ENCODE measurements at places on chromosomes 16 and 17.

GRCh38 chr17:55585629-55586028, 74.4 kb upstream of the SMIM36 start:
- DNase-seq = no peak

- DNase-seq = no peak
These were observed 279.0 kb downstream of the SLC39A11 start for GRCh38 chr17:72813481-72813880.

DNA sequence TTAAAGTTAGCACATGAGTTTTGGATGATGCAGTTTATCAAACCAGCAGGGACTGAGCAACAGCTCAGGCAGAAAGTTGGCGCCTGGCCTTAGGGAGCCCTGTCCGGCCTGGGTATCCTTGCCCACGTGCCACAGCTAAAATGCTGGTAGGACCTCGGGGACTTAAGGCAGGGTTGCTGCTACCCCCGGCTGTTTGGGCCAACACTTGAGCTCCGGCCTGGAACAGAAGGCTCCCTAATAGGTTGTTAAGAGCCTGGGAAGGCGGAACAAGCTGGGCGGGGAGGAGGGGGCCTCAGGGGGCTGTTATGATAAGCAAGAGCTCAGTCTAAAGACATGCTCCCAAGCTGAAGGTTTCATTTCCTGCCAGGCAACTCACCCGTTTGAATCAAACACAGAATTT, 39.7 kb downstream of the CUEDC1 start:
- peak; percentile 46 for DNase-seq

- no peak for DNase-seq
These were observed 297.5 kb downstream of the XYLT1 start for GRCh38 chr16:17173281-17173680.

- peak; percentile 63 for DNase-seq
These were observed 1.6 kb upstream of the MRPL58 start for GRCh38 chr17:75010683-75011400.

DNA sequence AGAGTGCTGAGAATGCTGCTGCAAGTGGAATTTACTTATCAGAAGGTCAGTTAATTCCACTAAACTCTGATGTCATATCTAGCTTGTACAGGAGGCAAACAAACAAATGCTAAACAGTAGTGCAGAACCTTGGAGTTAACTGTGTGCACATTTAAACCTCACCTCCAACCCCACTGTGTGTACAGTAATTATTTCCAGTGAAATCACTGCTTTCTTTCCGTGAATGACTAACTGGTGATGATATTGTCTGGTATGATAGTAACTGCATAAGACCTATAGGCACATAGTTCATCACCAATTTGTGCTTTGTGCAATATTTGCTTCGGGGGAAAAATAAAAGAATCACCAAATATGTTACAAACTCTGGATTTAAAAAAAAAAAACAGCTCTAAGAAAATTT, 492.5 kb upstream of the HSBP1 start:
- DNase-seq = no peak

DNA sequence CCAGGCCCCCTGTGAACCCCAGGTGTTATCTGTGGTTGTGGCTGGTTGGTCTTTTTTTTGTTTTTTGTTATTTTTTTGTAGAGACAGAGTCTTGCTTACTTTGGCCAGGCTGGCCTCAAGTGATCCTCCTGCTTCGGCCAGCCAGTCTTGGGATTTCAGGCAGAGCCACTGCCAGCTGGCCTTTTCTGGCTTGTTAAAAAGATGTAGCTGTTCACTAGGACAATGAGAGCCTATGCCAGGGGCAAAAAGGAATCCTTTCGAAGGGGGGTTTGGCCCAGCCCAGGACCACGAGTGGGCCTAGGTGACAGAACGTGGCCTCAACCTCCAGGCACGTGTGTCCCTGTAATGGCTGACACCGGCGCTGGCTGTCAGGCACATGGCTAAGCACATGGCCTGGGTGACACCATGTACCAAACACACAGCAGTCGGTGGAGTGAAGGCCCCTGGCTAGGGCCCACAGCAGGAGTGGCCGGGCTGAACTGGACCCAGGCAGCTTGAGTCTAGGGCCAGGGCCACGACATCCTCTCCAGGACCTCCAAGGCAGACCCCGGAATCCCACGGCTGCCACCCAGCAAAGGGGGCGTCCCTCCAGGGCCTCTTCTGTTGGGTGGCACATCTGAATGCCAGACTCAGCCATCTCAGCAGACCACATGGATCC, 6.9 kb upstream of the SLC38A8 start:
- no peak for DNase-seq

- DNase-seq = no peak
These were observed 77.0 kb downstream of the TANGO6 start for GRCh38 chr16:68920349-68920748.

- DNase-seq = no peak
These were observed 31.9 kb upstream of the CCR7 start for GRCh38 chr17:40597156-40597555.

DNA sequence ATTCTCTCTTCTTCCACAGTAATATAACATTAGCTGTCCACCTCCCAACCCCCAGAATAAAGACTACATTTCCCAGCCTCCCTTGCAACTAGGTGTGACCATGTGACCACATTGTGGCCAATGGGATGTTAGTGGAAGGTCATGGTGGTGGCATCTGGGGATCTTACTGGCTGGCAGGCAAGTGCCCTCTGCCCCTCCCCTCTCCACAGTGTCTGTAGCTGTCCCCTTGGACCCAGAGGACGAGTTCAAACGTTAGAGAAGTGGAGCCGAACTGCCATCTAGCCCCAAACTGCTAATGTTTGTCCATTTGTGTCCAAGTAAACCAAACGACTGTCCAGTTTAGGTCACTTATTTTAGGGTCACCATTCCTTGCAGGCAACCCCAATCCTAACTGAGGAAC, 26.6 kb upstream of the KCNG4 start:
- DNase-seq = peak; percentile 11

- no peak for DNase-seq
These were observed 8.2 kb downstream of the RNF166 start for GRCh38 chr16:88697831-88698615.

DNA sequence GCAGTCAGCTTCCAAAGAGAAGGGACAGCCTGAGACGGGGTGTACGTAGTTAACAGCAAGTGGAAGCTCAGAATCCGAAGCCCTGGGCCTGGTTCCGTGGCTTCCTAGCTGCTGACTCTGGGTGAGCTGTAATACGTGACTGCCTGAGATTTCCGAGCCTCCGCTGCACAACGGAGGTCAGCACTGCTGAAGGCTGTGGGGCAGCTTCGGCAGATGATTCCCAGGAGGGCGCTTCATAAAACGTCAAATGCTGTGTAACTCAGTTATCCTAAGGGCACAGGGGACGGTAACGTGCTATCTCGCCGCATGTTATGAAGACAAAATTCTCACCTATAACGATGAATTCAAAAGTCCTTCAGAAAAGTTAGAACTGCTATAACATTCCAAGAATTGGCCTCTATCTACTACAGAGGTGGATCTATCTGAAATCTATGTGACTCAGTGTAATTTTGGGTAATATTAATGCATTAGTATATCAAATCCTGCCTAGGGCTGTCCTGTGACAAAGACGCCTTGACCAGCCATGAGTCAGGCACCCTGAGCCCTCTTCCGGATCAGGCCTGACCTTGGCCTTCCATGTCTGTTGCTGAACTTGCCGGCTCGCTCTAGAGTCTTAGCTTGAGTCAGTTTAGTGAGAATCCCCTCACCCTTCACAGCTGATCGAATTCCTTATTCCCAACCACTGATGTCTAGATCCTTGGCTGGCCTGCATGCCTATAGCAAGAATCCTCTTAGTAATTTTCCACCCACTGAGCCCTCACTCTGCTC, 43.5 kb downstream of the MARF1 start:
- DNase-seq = no peak

DNA sequence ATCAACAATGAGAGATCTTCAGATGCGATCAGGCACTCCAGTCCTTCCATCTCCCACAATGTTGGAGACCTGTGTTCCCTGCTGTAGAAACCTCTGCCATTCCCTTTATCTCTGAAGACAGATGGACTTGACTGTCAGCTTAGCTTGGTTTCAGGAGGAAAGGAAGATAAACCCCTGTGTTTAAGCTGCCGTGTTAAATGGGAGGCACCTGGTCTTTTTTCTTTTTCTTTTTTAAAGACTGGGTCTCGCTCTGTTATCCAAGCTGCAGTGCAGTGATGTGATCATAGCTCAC, 63.1 kb downstream of the USP22 start:
- DNase-seq = no peak

All from NCI-H510A treated with DMSO at 0.1 percent for 48 hours (cell line).